Foreskin keratinocyte (primary cell): ENCODE measurements at places on chromosomes 3 and 15. TPM values are rescaled to one million over a fixed set of nuclear protein-coding genes. Genes with fewer than 3 reads are reported as not detected.

- DNase-seq, result peak; percentile 92
Observed at GRCh38 chr15:47812470-47812999, 95.2 kb downstream of the SEMA6D start.

DNA sequence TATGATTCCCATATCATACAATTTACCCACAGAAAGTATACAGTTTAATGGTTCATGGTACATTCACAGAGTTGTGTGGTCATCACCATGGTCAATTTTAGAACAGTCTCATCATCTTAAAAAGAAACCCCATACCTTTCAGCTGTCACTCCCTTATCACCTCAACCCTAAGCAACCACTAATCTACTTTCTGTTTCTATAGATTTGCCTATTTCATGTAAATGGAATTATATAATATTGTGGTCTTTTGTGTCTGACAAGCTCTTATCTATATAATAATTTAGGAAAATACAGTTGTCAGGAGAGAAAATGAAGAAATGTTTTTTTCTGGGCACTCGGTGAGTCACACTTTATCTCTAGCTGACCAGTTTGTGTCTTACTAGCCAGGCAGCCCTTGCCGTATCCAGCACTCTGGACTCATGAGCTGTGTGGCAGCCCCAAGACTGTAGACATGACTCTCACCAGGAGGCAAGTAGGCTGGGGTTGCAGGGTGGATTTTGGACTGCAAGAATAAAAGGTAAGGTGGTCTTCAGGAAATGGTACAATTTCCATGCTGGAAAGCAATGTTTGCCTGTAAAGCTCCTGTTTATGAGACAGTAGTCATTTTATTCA, 234.6 kb downstream of the THRB start:
- DNase-seq, result no peak

DNA sequence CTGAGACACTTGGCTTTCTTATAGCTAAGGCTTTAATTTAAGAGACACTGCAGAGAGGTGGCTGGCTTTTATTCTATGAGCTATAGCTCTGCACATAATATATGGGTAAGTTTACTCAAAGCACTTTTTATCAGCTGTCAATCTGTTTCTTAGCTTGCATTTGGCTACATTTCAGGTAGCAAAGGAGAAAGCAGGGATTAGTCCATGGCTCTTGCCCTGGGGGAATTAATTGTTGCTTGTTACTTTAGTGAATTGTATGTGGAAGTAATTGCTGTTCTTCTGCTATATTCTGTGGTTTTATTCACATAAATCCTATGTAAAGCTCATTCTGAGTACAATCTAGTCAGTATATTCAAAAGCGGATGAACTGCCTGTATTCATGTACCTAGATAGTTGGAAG, 14.4 kb upstream of the CCDC39 start:
- DNase-seq, result no peak

DNA sequence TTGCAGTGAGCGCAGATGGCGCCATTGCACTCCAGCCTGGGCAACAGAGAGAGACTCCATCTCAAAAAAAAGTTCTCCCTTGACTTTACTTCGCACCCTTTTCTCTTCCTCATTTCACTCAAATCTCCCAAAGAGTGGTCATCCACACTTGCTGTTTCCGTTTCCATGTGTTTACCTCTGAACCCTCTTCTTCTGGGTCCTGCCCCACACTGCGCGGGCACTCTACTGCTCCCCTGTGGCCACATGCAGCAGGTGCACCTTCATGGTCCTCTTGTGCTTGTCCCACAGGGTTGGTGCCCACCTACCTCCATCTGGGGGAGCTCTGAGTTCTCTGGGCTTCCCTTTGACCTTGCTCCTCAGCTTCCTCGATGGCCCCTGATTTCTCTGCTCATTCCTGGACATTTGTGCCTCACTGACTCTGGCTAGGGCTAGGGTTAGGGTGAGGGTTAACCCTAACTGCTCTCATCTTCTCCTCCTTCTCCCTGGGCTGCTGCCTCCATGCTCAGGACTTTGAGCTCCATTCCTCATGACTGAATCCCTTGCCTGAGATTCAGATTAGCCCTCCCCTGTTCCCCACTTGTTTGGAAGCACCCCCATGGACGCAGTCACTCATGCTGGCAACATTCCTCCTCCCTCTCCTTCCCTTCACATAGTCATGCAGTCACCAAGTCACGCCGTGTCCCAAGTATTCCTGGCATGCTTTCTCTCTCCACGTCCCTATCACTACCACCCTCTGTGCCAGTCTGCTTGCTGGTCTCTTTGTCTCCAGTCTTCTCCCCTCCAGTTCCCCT, 26.6 kb upstream of the KY start:
- DNase-seq, result no peak

DNA sequence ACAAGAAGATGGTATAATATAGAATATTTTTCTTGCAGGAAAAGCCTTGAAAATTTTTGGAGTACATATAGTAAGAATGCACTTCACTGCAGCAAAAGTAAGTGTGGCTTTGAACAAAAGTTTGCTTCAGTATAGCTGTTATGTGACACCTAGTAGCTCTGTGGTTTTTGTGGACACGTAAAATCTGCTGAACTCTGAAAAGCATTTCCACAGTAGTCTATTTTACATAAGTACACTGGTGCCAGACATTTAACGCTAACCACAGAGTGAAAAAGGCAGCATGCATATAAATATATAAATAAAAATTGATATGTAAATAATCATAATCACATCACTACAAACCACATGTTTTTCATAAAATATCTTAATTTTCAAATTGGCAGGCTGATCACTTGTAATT, 39.8 kb downstream of the CGGBP1 start:
- no peak for DNase-seq

GRCh38 chr3:157247391-157247790, 87.4 kb upstream of the CCNL1 start:
- DNase-seq, result no peak

DNA sequence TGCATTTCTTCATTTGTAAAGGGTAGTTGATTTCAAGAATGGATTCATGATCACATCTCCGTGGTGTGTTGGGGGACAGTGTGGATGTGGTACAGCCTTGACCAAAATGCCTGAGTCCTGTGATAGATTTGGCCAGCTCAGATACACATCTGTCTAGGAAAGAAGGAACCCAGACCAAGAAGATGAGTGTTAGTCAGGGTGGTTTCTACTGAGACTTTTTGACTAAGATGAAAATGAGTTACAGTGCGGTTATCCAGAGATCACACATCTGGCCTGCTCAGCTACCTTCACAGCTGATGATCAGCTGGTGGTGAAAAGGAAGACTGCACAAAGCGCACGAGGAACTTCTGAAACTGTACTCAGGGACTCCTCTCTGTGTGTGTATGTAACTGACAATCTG, 68.0 kb downstream of the FNDC3B start:
- DNase-seq, result no peak

DNA sequence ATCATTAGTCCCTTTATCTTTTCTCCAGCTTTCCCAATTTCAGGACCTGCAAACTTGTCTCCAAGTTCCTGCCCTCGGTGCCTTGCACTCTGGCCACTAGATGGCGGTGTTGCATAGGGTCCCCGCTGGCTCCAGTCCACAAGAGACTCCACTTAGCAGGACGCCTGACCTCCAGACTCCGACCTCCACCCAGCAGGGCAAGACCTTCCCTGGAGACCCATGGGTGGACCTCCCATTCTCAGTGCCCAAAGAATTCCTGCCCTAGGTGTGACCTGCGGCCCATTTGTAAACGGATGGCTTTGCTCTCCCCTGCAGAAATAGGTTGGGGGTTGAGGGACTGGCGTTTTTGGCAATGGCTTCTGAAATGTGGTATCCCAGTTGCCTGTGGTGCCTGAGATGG, 82.6 kb downstream of the LSM3 start:
- DNase-seq, result peak; percentile 39

DNA sequence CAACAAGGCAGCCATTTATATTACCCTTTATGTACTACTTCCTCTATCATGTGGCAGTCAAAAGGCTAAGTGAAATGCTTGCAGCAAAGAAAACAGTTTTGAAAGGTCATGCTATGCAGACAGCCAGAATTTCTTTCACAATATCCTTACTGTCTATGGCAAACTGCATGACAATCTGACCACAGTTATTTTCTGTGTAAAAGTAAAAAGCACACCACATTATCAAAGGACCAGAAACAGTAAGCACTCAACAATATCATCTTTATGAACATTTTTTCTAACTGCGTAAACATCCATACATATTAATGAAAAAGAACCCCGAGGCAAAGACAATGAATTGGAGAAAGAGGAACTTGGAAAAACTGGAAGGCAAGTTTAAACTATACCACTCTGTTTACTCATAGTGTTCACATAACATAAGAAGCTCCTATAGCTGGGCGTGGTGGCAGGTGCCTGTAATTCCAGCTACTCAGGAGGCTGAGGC, 47.9 kb downstream of the PIK3CB start:
- DNase-seq, result peak; percentile 76

DNA sequence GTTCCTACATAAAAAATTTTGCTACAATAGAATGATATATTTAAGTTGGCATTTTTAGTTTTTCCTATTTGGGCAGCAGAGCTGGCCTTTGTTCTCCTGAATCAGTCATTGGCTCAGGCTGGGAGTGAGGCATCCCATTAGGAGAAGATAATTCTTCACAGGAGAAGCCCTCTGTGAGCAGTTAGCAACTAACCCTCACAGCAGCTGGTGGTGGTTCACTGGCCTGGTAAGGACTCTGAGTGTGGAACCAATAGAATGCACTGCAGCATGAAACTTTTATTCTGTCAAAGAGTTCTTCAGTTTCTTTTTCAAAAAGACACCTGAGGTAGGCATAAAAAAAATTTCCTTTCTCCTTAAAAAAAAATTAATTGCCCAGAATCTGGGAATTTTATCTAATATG, 562.6 kb downstream of the ZNF385D start:
- no peak for DNase-seq

- DNase-seq, result no peak
Observed at GRCh38 chr15:63086947-63087346, 34.7 kb upstream of the LACTB start.

GRCh38 chr3:116870379-116870778, 160.8 kb downstream of the TUSC7 start:
- DNase-seq, result no peak

DNA sequence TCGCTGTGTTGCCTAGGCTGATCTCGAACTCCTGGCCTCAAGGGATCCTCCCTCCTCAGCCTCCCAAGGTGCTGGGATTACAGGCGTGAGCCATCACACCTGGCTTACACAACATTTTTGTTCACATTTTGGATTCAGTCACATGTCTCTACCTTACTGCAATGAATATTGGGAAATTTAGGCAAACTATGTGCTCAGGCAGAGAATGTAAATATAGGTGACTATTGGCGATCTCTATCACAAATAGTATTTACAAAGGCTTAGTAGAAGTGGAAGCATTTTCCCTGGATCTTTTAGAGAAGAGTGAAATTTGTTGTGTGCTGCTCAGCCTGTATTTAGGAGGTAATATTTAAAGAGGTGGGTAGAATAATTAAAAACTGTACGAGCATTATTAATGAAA, 20.7 kb downstream of the SCAANT1 start:
- no peak for DNase-seq

DNA sequence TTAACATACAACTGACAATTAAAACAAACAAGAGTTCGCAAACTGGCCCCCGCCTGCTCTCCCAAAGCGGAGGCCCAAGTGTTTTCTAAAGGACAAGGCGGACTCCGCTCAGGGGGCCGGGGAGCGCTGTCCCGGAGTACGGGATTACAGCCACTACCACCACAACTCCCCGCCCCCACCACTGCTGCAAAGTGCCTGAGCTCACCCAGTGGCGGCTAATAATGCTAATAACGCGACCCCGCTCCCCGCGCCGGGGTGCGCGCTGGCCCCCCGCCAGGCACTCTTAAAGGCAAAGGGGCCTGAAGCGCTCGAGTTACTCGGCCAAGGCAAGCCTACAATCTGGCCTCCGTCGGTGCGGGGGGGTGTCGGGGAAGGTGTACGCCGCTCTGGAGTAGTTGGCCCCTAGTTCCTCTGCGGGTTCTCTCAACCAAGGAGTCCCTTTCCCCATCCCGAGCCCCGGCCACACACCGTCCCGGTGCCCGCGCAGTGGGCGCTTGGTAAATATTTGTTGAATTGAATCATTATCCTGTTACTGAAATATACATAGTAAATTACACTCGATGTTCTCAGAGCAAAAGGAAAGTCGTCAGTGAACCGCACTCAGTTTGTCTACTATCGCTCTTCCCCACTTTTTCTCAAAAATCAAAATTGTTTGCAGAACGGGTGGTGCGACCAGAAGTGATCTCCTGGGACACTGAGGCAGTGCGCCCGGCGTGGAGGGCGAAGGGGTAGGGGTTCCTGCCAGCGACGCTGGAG, 827 bp downstream of the WNT5A start:
- DNase-seq, result peak; percentile 50

GRCh38 chr3:156307704-156308103, 187.3 kb downstream of the KCNAB1 start:
- DNase-seq, result peak; percentile 67

DNA sequence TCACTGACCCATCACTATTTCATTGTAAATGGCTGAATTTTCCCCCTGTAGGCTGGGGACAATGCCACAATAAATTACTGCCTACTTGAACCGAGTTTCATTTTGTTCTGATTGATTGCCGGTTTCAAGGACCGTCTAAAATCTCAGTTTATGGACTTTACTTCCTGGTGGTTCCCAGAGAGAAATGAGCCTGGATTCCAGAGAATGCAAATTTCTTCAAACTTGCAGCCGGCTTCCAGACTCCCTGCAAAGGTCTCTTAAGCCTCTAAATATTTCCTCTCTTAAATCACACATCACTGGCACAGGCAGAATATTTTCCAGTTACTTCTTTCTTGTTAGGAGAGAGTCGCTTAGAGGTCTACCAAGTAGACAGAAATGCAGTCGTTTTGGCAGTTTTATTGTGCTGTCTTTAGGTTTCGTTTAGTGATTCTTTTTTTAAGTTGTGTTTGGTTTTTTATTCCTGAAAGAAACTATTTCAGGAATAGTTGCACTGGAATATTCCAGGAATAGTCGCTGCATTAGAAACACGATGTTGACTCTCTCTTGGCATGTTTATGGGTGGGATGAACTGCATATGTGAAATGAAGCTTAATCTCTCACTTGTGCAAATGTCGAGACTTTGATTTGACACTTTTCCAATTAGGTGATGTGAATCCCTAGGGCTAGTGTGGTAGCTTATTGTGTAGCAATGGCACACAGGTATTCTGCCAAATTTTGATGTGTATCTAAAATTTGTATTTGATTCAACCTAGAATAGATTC, 284.1 kb upstream of the NR2E3 start:
- DNase-seq, result no peak

- no peak for DNase-seq
Observed at GRCh38 chr3:17040322-17040989, 155.7 kb downstream of the PLCL2 start.

The CLSTN2 gene
- total RNA-seq, result 0.14 and 0.27 TPM in 2 replicates

The CKMT1A gene
- total RNA-seq, result 28.7 and 86.0 TPM in 2 replicates

The CD96 gene
- total RNA-seq, result 0.10 and 0.14 TPM in 2 replicates

The NEO1 gene
- 11.4 and 13.5 TPM in 2 replicates for total RNA-seq

The SAMMSON gene
- total RNA-seq, result not detected in 2 replicates

The DZIP1L gene
- 5.0 and 7.6 TPM in 2 replicates for total RNA-seq

The BUB1B gene
- total RNA-seq, result 34.8 and 45.9 TPM in 2 replicates

The TMEM212 gene
- total RNA-seq, result not detected in 2 replicates

The SLC2A2 gene
- not detected in 2 replicates for total RNA-seq

The EPHA6 gene
- total RNA-seq, result not detected in 2 replicates

The ACOX2 gene
- total RNA-seq, result 0.34 and 0.42 TPM in 2 replicates
